Colonic mucosa (tissue), 4 donors: ENCODE measurements at places on chromosomes 6 and 20. TPM values are rescaled to one million over a fixed set of nuclear protein-coding genes. Genes with fewer than 3 reads are reported as not detected.

Gene EPHA7
- 1.3 TPM for total RNA-seq

Gene PCK1
- 272 TPM for total RNA-seq

Gene NRSN1
- 0.64 TPM for total RNA-seq

Gene TREM1
- 1.4 TPM for total RNA-seq

DNA sequence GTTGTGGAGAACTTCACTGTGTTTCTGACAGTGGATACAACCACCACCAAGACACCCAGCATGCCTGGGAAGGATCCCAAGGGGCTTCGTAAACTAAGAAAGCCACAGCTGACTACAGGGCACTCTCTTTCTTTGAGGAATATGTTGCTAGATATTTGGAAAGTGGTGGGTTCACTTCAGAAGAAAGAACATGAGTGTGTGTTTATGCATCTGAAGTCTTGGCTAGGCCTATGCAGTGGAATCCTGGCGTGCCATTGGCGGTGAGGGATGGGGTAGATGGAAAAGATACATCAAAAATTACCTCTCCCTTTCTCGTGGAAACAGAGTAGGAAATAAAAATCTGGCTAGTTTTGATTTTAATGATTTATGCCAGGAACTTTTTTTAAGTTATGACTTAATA lies 187.7 kb downstream of the PDE7B start:
- no peaks in the 10 kb centered on the region for H3K36me3 ChIP-seq
- H3K4me1 ChIP-seq, result no peaks in the 10 kb centered on the region
- DNase-seq, result no peak
- no peak overlapping the region for H3K27ac ChIP-seq
- H3K27me3 ChIP-seq, result no peaks in the 10 kb centered on the region

GRCh38 chr6:155333414-155333813 lies 19.1 kb upstream of the TFB1M start:
- H3K27ac ChIP-seq, result no peak overlapping the region
- H3K4me1 ChIP-seq, result no peaks in the 10 kb centered on the region
- H3K36me3 ChIP-seq, result no peaks in the 10 kb centered on the region
- no peak for DNase-seq

DNA sequence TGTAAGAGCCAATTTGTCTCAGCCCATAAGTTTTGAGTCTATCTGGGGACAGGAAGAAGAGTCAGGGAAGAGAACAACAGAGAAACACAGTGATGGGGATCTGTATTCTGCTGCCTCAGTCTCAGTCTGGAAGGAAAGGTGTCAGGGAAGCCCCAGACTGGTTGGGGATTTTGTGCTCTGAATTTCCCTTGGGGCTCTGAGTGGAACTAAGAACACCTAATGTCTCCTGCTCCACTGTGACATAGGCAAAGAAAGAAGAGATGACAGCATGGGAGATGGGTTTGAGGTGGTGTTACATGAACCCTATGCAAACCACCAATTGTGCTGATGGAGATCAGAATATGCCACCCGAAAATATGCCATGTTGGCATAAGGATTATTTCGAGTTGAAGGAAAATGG lies 139.5 kb upstream of the MYLIP start:
- no peak overlapping the region for H3K27ac ChIP-seq
- H3K36me3 ChIP-seq, result no peaks in the 10 kb centered on the region
- no peak for DNase-seq
- no peak overlapping the region for H3K4me3 ChIP-seq
- H3K27me3 ChIP-seq, result no peaks in the 10 kb centered on the region
- H3K4me1 ChIP-seq, result no peaks in the 10 kb centered on the region

DNA sequence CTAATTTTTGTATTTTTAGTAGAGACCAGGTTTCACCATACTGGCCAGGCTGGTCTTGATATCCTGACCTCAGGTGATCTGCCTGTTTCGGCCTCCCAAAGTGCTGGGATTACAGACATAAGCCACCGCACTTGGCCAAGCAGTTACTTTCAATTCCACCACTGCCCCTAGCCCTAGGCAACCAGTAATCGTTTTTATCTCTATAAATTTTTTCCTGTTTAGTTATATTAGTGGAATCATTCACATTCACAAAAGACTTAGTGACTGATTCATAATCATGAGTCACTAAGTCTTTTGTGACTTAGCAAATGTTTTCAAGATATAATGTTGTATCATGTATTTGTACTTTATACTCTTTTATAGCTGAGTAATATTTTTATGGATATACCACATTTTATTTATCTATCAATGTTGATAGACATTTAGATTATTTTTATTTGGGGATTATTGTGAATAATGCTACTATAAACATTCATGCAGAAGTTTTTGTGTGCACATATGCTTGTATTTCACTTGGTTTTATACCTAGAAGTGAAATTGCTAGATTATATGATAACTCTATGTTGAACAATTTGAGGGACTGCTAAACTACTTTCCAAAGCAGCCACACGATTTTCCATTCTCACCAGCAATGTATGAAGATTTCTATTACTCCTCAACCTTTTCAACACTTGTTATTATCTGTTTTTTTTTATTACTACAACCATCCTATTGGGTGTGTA lies 421.4 kb upstream of the ID4 start:
- H3K4me3 ChIP-seq, result no peak overlapping the region
- no peaks in the 10 kb centered on the region for H3K36me3 ChIP-seq
- H3K4me1 ChIP-seq, result no peaks in the 10 kb centered on the region
- no peak overlapping the region for H3K27ac ChIP-seq

DNA sequence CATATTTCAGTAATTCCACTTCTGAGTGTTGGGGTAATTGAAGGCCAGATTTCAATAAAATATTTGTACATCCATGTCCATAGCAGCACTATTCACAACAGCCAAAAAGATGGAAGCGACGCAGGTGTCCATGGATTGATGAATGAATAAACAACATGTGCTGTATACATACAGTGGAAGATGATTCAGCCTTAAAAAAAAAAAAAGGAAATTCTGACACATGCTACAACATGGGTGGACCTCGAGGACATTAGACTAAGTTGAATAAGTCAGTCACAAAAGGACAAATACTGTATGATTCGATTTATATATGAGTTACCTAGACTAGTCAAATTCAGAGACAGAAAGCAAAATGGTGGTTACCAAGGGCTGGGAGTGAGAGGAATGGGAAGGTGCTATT lies 57.2 kb downstream of the TRAM2 start:
- no peak overlapping the region for H3K27ac ChIP-seq
- H3K4me1 ChIP-seq, result peaks cover 4% of the 10 kb centered on the region
- no peak for DNase-seq
- no peaks in the 10 kb centered on the region for H3K27me3 ChIP-seq
- no peak overlapping the region for H3K4me3 ChIP-seq

DNA sequence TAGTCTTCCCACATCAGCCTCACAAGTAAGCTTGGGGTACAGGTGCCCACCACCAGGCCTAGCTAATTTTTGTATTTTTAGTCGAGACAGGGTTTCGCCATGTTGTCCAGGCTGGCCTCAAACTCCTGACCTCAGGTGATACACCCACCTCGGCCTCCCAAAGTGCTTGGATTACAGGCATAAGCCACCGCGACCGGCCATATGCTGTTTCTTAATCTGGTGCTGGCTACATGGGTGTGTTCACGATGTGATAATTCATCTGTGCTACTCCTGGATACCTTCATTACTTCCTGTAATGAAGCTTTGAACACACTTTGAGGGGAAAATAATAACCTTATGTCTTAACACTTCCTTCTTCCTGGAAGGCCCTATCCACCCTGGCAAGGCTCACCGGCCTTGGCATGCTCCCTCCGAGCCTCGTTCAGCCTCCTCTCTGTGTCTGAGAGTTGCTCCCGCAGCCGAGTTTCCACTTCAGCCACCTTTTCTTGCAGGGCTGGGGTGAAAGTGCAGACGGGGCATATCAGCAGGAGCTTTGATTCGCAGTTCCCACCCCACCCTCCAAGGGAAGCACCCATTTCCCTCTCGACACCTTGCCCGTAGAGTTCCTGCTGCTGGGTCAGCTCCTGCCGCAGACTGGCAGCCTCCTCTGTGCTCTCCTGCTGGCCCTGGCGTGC lies 5.6 kb upstream of the PSORS1C2 start:
- no peaks in the 10 kb centered on the region for H3K36me3 ChIP-seq
- H3K27me3 ChIP-seq, result no peaks in the 10 kb centered on the region
- H3K27ac ChIP-seq, result peak overlapping the region; percentile 92
- peak overlapping the region; percentile 14 for H3K4me3 ChIP-seq
